Heart left ventricle (tissue), 16 donors: ENCODE measurements at places on chromosomes 4 and X. TPM values are rescaled to one million over a fixed set of nuclear protein-coding genes. Genes with fewer than 3 reads are reported as not detected.
A peak's percentile ranks its signal among the peaks of the same experiment; 100 is the strongest.

SMAD1 gene
- 21.4 TPM for total RNA-seq

P2RY8 gene
- total RNA-seq: 0.62 TPM

FAAH2 gene
- total RNA-seq: 0.37 TPM

GPR143 gene
- total RNA-seq: 0.31 TPM

TCEAL7 gene
- 3.5 TPM for total RNA-seq

MAGEA11 gene
- not detected for total RNA-seq

ASB9 gene
- total RNA-seq: 2.8 TPM

GRCh38 chr4:47913861-47914219 lies 543 bp downstream of the NFXL1 start:
- peak; percentile 36 for DNase-seq

- peak; percentile 51 for DNase-seq
Measured at GRCh38 chr4:27429364-27429871, 568.8 kb downstream of the STIM2 start.

DNA sequence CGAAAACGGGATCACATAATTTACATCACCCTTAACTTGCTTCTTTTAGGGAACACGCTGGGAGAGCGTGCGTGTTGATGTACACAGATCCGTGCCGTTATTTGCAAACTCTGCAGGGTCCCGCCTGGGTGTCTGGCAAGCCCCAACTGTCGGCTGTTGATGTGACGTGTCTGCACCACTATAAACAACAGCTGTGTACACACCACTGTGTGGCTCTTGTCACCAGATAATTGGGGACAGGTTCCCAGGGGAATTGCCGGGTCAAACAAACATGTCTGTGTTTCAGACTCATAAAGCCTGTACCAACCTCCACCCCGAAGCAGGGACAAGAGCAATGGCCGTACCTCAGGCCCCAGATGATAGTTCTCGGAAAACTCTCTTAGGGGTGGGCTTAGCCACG lies 105.0 kb upstream of the AFAP1 start:
- no peak for DNase-seq

GRCh38 chrX:133609166-133609565 lies 193.9 kb upstream of the GPC4 start:
- DNase-seq: no peak

- no peak for DNase-seq
Measured at GRCh38 chr4:79197275-79198009, 128.4 kb downstream of the NAA11 start.

GRCh38 chr4:82519072-82519471 lies 42.7 kb downstream of the TMEM150C start:
- DNase-seq: no peak

DNA sequence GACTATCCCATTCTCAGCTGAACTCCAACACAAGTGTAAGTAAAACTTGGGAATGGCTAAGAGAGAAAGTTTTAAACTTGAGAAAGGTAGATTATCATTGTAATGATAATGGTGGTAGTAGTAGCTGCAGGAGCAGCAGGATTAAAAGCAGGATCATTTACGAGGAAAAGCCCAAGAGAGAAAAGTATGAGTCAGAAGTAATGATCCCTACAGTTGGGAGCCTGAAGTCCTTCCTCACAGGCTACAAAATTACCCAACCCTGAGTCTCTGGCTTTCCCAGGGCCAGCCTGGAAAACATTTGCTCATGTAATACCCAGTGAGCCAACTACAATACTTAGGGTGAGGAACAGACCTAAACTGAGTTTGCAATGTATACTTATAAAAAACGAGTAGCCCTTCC lies 4.4 kb upstream of the PRDM8 start:
- no peak for DNase-seq

DNA sequence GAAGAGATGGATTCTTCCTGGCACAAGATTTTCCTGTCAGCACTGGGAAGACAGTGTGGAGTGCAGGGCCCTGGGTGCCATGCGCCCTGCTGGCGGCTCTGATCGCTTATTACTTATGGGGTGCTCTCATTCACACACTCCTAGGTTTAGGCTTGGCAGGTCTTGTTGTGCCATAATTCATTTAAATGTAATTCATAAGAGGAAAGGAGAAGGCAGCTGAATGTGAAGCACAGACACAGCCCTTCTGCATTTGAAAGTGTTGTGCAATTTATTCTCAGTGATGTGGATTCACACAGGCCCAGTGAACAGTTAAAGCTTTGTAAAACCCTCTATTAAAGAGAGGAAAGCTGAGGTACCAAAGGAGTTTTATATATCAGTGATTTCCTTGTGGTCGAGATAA lies 249.7 kb downstream of the C4orf33 start:
- DNase-seq: no peak

DNA sequence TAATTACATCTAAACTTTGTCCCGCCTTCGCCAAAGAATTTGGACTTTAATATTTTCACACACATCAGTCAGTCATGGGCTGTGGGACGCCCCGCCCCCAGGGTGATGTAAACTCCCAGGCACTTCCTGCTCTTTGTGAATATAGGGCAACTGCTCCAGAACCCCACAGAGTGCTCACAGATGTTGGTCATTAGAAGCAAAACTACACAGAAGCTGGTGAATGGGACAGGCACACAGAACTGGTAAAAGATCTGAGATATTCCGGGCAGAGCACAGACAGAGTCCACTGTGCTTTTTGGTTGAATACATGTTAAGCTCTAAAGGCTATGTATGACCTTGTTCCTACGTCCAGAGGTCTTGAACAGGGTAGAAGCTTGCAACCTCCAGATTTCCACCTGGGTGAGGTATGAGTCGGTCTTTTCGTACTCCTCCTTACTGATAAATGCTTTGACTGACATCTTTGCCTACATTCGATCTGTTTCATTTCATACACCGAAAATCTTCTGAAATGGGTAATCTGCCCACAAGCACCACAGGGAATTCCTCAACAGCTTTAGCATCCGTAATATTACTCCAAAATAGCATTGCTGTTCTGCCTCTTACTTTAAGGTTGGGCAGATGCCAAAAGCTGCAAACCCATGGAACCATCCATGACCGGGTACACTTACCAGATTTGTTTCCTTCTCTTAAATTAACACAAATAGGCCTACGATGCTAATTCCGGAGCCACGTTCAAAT lies 144.6 kb downstream of the AMELX start:
- DNase-seq: peak; percentile 29

DNA sequence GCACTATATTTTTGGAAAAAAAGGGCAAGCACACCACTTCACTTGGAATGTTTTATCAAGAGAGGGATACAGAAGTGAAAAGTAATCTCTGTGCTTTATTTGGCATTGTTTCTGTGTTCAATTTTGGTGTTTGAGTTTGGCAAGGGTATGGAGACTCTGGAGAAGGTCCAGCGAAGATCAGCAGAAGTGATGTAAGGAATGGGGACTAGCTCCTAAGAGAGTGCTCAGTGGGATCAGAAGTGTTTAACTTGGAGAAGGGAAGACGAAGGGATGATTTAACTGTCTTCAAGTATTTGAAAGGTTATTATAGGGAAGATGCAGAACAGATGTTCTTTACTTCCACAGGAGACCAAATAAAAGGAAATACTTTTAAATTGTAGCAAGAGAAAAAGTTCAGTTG lies 74.3 kb downstream of the CFAP299 start:
- no peak for DNase-seq

- DNase-seq: no peak
Measured at GRCh38 chr4:139814323-139815015, 148.8 kb downstream of the MGST2 start.

DNA sequence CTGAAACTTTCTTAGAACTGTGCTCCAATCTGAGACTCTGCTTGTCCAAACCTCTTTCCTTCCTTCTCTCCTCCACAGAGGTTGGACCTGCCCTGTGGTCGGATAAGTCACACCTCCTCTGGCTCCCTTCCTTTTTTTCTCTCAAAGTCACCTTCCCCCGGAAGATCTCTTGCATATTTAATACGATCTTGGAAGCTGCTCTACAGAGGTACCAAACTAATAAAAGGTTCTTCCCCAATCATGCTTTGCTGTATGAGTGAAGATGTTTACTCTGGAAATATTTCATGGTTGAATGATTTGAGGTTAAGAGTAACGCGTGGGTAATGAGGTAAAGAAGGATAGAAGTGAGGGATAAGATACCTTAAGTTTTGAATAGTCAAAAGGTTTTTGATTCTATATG lies 166.0 kb downstream of the ATG4A start:
- DNase-seq: no peak
